Stimulated activated CD4-positive, alpha-beta T cell treated with anti-CD3 and anti-CD28 coated beads, Interleukin-12 subunit alpha, Interleukin-12 subunit beta, amount 100 ng/mL, for 4 hours (primary cell): ENCODE measurements at places on chromosomes 7 and 10.

GRCh38 chr10:78524342-78524741 is 490.7 kb downstream of the RPS24 start:
- no peak for DNase-seq

DNA sequence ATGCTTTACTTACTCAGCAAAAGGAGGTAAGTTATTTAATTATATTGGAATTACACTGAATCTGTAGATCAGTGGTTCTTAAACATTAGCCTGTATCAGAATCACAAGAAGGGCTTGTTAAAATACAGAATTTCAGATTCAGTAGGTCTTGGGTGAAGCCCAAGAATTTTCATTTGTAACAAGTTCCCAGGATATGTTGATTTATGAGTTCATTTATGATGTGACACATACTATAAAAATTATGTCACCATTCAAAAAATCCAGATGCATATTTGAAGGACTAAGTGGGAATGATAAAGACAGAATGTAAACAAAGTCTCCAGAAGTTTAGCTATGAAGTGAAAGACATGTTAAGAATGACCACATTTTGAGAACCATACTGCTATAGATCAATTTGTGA is 52.3 kb downstream of the HECTD2 start:
- DNase-seq: no peak

- DNase-seq: no peak
These were observed 169.5 kb upstream of the KLF14 start for GRCh38 chr7:130903358-130903974.

- no peak for DNase-seq
These were observed 2.7 kb downstream of the HOXA11 start for GRCh38 chr7:27182285-27182841.

DNA sequence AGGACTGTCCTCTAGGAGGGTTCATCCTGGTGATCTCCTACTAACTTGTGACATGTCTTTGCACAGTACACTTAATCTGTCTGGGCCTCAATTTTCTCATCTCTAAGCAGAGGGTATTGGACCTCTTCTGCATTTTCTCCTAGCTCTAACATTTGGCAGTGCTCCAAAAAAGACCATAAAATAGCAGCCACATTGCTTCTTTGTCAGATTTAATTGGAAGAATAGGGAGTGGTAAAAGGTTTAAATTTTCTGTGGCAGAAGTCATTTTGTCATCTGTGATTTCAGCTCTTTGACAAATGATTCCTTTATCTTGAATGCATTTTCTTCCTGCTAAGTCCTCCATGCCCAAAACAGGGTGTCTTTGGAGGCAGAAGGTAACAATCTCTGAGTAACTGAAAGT is 289.9 kb upstream of the LRGUK start:
- no peak for DNase-seq
